WTC11 (cell line): ENCODE measurements at places on chromosomes 5 and 9. TPM values are rescaled to one million over a fixed set of nuclear protein-coding genes. Genes with fewer than 3 reads are reported as not detected.

Gene PHF24
- total RNA-seq: 0.34 to 0.59 TPM (median 0.53 TPM) in 3 replicates

Gene EDIL3
- 48.3 to 53.0 TPM (median 52.3 TPM) in 3 replicates for total RNA-seq

Gene SLC1A3
- 45.9 to 77.9 TPM (median 53.8 TPM) in 3 replicates for total RNA-seq

Gene DNAI1
- 1.5 to 2.1 TPM (median 1.6 TPM) in 3 replicates for total RNA-seq

Gene OR1L6
- not detected in 3 replicates for total RNA-seq

Gene ARHGEF28
- 0.57 to 0.96 TPM (median 0.71 TPM) in 3 replicates for total RNA-seq

Gene MYORG
- 9.3 to 18.9 TPM (median 9.7 TPM) in 3 replicates for total RNA-seq

Gene PCDHA11
- total RNA-seq: 5.8 to 8.7 TPM (median 7.9 TPM) in 3 replicates

Gene GFPT2
- total RNA-seq: 124 to 138 TPM (median 136 TPM) in 3 replicates

Gene ANKDD1B
- total RNA-seq: 0.07 to 0.28 TPM (median 0.14 TPM) in 3 replicates

Gene GRIN3A
- 0.02 to 0.07 TPM in 2 of 3 replicates, not detected in the other for total RNA-seq

Gene PCDHGC4
- 4.5 to 6.1 TPM (median 5.1 TPM) in 3 replicates for total RNA-seq

Gene PLPP7
- total RNA-seq: 4.2 to 4.9 TPM (median 4.7 TPM) in 3 replicates

Gene CERCAM
- total RNA-seq: 13.7 to 15.9 TPM (median 15.2 TPM) in 3 replicates

Gene IPPK
- total RNA-seq: 8.1 to 9.4 TPM (median 8.6 TPM) in 3 replicates

Gene ASPN
- total RNA-seq: not detected in 3 replicates

Gene UNC13B
- 46.1 to 51.8 TPM (median 49.3 TPM) in 3 replicates for total RNA-seq

Gene TRIP13
- total RNA-seq: 31.4 to 35.0 TPM (median 33.7 TPM) in 3 replicates

Gene DNAJA1
- total RNA-seq: 74.5 to 96.5 TPM (median 95.6 TPM) in 3 replicates

Gene ECPAS
- 97.5 to 122 TPM (median 103 TPM) in 3 replicates for total RNA-seq

Gene EPB41L4B
- 20.0 to 21.8 TPM (median 21.7 TPM) in 3 replicates for total RNA-seq

Gene CATSPER3
- total RNA-seq: 0.34 to 0.44 TPM (median 0.37 TPM) in 3 replicates
